ENCODE measurements at places on chromosomes 16 and 17. TPM values are rescaled to one million over a fixed set of nuclear protein-coding genes. Genes with fewer than 3 reads are reported as not detected.

The HCRT gene
- polyA plus RNA-seq, result not detected

The RAB34 gene
- 42.2 TPM for polyA plus RNA-seq

The CD300A gene
- 1.6 TPM for polyA plus RNA-seq

The BCAR1 gene
- 25.7 TPM for polyA plus RNA-seq

The KCNG4 gene
- polyA plus RNA-seq, result not detected

The MKS1 gene
- 7.8 TPM for polyA plus RNA-seq

The GRB2 gene
- polyA plus RNA-seq, result 36.6 TPM

The CD300LF gene
- 0.14 TPM for polyA plus RNA-seq

The HS3ST3B1 gene
- polyA plus RNA-seq, result 1.4 TPM

The PYCARD gene
- polyA plus RNA-seq, result 51.7 TPM

The CD7 gene
- polyA plus RNA-seq, result 2.6 TPM

The TMEM106A gene
- 2.3 TPM for polyA plus RNA-seq

The WNT9B gene
- polyA plus RNA-seq, result 0.12 TPM

The NACA2 gene
- polyA plus RNA-seq, result 0.20 TPM

The TMED6 gene
- polyA plus RNA-seq, result 0.33 TPM

The SMPD3 gene
- 4.0 TPM for polyA plus RNA-seq

The MYL11 gene
- polyA plus RNA-seq, result 2.1 TPM

The PLCG2 gene
- 2.3 TPM for polyA plus RNA-seq

The SLFN11 gene
- polyA plus RNA-seq, result 3.0 TPM

The SOX9 gene
- 3.7 TPM for polyA plus RNA-seq

The TNFRSF13B gene
- 0.14 TPM for polyA plus RNA-seq

The COG4 gene
- 41.8 TPM for polyA plus RNA-seq

The CHRNE gene
- polyA plus RNA-seq, result 0.16 TPM

The ACLY gene
- polyA plus RNA-seq, result 16.4 TPM

The CNTNAP1 gene
- 1.3 TPM for polyA plus RNA-seq

The ARL2BP gene
- polyA plus RNA-seq, result 30.1 TPM

The CCL4 gene
- polyA plus RNA-seq, result 1.8 TPM

The ADAD2 gene
- 11.5 TPM for polyA plus RNA-seq

The KRT39 gene
- polyA plus RNA-seq, result not detected

The RNF43 gene
- 7.5 TPM for polyA plus RNA-seq

The VMO1 gene
- 1.5 TPM for polyA plus RNA-seq

The CCL14 gene
- 21.9 TPM for polyA plus RNA-seq

The VAMP2 gene
- polyA plus RNA-seq, result 21.9 TPM

The NLGN2 gene
- polyA plus RNA-seq, result 5.5 TPM

The APOBR gene
- polyA plus RNA-seq, result 1.2 TPM

The CACNG3 gene
- polyA plus RNA-seq, result not detected

Data from esophagus (tissue), 2 donors.